RPMI8226 (cell line): ENCODE measurements at places on chromosomes 1 and 21.
A peak's percentile ranks its signal among the peaks of the same experiment; 100 is the strongest.

DNA sequence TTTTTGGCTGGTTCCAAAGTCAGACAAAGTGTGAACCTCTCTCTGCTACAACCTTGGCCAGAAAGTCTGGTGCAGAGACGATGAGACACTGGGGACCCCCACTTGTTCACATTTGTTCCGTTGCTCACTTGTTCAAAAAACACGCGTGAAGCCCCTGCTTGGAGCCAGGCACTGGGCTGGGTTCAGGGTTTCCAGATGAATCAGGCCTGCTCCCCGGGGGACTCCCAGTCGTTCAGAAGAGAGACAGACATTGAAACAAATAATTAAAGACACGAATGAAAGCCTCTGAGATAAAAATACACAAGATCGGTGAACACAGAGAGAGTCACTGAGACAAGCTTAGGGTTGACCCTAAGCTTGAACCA lies 101.5 kb upstream of the RUNX3 start:
- DNase-seq: no peak

- DNase-seq: no peak
Measured at GRCh38 chr1:44842486-44842861, 579 bp downstream of the PTCH2 start.

GRCh38 chr1:54577612-54578011 lies 29.6 kb downstream of the ACOT11 start:
- DNase-seq: peak; percentile 41

GRCh38 chr1:151012684-151013471 lies 4.6 kb downstream of the PRUNE1 start:
- DNase-seq: no peak

GRCh38 chr1:162855461-162856150 lies 5.4 kb downstream of the CCDC190 start:
- no peak for DNase-seq

DNA sequence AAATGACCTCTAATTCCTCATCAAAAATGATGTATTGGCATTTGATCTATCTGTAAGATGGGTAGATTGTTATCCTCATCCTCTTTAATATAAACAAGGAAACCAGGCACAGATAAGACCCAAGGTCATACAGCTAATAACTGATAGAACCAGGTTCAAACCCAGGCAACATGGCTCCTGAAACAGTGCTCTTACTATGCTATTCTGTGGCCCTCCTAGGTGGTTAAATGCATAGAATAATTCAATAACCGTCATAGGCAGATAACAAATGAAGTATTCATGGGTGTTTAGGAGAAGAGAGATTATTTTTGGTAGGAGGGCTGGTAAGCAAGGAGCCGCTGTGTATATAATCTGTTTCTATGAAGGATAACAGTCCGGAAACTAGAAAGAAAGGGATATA lies 46.4 kb downstream of the DHX9 start:
- DNase-seq: no peak

- no peak for DNase-seq
Measured at GRCh38 chr1:59063501-59063900, 233.4 kb upstream of the FGGY start.

GRCh38 chr21:43598416-43599120 lies 60.7 kb downstream of the HSF2BP start:
- no peak for DNase-seq

DNA sequence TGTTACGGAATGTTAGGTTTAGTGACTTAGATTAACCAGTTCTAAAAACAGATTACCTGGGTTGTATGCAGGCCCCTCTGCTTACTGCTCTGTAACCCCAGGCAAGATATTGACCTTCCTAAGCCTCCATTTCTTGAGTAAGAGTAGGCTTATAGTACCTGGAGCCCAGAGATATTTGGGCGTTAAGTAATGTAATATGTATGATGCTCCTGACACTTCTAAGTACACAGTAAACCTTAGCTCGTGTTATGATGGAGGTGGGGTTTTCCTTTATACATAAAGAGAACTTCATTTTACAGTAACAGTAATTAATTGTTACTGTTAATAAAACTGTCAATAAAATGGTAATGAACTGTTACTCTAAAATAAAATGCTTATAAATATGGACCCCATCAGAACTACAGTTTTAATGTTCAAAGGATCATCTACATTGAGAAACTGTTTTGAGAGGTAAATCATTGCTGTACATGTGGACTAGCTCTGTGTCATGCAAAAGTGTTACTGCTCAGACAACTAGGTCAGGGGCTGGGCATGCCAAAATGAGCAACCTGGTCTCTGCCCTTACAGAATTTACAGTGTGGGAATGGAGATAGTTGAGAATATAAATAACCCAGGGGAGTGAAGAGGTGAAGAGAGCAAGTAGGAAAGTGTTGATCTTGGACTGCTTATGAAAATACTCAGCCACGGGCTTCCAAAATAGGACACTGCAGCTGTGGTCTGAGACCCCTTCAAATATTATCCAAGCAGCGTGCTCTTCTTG lies 26.6 kb downstream of the LRRC8C start:
- DNase-seq: no peak

DNA sequence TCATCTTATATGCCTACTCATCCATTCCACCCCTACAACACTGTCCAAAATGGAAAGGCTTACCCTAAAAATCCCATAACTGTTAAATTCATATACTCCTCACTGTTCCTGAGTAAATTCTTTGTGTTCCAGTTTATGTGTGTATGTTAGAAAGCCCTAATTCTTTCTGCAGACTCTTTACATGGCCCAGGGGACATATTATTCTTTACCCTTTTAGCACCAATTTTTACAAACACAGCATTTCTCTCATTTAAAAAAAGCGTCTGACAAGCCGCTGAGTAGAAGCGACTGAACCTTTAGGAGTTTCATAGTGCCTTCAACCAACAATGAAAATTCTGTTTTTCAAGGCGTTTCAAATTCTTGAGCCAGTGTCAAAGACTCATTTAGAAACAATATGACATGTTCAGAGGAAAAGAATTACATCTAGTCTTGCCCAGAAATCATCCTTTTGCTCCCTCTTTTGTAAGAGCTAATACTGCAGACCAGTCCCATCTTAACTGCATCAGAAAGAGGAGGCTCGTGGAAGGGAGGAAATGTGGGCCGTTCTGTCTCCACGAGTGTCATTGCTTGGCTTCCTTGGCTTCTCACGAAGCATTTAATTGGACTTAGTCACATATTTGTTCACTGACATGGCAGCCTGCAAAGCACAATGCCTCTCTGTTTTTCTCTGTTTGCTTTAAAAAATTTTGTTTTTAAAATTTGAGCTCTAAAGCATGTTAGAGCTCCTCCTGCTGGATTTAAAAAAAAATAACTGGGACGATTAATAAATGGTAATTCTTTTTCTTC lies 21.3 kb upstream of the C1orf105 start:
- DNase-seq: peak; percentile 36

DNA sequence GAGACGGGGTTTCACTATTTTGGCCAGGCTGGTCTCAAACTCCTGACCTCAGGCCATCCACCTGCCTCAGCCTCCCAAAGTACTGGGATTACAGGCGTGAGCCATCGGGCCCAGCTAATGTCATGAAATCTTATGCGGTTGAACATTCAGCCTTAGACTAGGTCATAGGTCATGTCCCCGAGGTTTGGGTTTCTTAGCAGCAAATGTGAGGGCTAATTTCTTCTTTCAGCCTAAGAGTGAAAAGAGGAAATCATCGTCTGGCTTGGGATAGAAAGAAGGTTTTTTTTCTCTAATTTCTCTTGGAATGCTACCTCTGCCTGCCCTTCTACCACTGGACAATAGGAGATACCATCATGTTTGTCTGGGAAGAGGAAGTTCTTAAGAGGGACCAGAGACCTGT lies 18.0 kb upstream of the PIK3CD start:
- DNase-seq: no peak

DNA sequence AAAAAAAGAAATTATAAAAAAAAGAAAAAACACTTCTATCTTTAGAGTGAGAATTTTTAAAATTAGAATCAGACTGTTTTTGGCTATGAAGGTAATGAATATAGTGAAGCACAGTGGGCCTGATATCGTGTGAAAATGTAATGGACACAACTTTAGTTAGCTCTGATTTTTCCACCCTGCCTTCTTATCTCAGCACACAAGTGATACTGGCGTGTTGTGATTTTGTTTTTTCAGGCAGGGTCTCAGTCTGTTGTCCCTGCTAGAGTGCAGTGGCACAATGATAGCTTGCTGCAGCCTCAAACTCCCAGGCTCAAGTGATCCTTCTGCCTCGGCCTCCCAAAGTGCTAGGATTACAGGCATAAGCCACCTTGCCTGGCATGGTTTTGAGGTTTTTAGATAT lies 22.3 kb downstream of the MACF1 start:
- no peak for DNase-seq
